ENCODE measurements at places on chromosomes 12 and 14.

- no peaks in the 10 kb centered on the region for H3K36me3 ChIP-seq
- H3K27me3 ChIP-seq: no peaks in the 10 kb centered on the region
- H3K27ac ChIP-seq: no peak overlapping the region
- no peaks in the 10 kb centered on the region for H3K4me1 ChIP-seq
- DNase-seq: no peak
These were observed 129.3 kb upstream of the SSTR1 start for GRCh38 chr14:38078393-38078792.

- no peak overlapping the region for H3K4me3 ChIP-seq
- no peaks in the 10 kb centered on the region for H3K36me3 ChIP-seq
- H3K27ac ChIP-seq: no peak overlapping the region
- DNase-seq: no peak
- peaks cover 20% of the 10 kb centered on the region for H3K4me1 ChIP-seq
These were observed 8.9 kb upstream of the MYH7 start for GRCh38 chr14:23444314-23444713.

DNA sequence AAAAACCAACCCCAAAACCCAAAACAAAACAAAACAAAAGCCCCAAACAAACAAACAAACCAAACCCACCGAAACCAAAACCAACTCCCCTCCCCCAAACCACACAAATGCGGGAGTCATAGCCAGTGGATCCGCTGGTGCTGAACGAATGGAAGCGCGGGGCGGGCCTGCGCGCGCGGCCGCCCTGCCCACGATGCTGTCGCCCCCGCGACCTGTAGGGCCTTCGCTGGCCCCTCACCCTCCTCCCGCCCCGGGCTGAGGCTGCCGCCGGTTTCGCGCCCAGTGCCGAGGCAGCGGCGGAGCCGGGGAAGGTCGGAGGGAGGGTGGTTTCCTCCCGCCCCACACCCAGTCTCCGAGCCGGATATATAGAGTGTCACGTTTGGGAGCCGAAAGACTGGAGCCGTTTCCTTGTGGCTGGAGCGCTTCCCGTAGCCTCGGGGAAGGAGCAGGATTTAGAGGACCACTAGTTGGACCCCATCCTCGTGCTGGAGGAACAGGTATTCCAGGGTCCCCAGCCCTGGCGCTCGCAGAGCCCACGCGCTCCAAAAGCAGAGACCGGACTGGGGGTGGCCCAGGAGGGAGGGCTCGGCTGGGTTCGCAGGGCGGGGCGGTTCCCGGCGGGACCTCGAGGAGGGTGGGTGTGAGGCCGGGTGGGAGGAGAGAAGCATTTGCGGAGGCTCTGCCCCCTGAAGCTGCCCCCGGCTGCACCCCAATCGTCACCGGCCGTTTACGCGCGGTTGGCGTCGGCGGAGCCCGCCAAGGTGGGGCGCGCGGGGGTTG, at the start of gene FAR2:
Gene FAR2 (plus strand): TSS at position 368 of the 780 bp plus-strand sequence. CDS start 121,172 bp downstream, outside the sequence.
- H3K4me3 ChIP-seq: peak within 1 kb of the TSS; percentile 85
- peak within 1 kb of the TSS; percentile 59 for H3K27ac ChIP-seq
- no peaks in the 10 kb centered on the region for H3K4me1 ChIP-seq
- no peaks in the 10 kb centered on the region for H3K36me3 ChIP-seq

GRCh38 chr14:68862954-68863594, 70.2 kb upstream of the ZFP36L1 start:
- H3K4me1 ChIP-seq: no peaks in the 10 kb centered on the region
- H3K4me3 ChIP-seq: no peak overlapping the region
- H3K27me3 ChIP-seq: no peaks in the 10 kb centered on the region

DNA sequence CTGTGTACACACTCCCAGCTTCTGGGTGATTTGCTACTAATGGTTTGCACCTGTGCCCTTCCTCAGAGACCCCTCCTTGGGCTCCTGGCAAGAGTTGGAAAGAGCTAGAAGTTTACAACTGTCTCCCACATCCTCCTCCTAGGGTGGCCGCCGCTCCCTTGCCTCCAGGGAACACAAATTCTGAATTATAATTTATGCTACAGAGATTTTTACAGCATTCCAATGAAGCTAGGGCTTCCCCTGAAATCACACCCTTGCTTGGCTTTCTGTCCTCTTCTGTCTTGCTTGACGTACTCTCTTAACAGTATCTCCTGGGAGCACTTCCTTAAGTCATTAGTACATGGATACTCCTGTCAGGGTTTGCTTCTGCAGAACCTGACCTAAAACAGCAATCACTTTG, 180.2 kb downstream of the KCNA5 start:
- H3K36me3 ChIP-seq: no peaks in the 10 kb centered on the region
- no peak for DNase-seq
- H3K27ac ChIP-seq: no peak overlapping the region
- H3K4me3 ChIP-seq: no peak overlapping the region
- H3K4me1 ChIP-seq: no peaks in the 10 kb centered on the region

DNA sequence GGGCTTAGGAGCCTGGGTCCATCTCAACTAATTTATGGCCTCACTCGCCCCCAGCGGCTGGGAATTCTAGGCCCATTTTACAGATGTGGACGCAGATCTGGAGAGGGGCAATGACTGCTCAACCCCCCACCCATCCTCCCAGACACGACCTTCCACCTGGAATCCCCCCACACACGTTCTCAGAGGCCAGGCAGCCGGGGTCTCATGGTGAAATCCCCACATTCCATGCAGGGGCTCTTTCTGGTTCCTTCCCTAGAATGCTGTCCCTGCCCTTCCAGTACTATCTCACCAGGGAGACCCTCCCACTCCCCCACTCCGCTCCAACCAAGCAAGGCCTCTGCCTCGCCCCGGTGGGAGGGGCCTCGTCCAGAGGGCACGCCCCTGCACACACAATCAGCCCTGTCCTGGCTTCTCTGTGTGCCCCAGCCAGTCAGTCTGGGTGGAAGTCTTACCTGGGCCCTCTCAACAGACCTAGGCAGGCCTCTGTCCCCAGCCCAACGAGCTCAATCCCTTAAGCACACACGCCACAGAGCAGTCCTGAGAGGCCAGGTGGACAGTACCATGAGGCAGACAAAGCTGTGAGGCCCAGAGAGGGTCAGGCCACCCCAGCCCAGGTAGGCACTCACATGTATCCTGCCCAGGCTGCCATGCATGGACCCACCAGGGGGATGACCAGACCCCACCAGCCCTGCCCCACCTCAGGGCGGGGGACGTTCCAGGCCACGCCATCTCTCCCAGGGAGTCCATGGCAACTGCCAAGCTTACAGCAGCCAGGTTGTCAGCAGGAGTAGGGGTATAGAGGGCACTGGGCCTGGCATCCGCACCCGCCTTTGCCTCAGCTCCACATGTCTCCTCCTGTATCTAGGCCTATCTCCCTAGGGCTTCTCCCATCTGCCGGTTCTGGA, 1.3 kb upstream of the ANKRD9 start:
- H3K27me3 ChIP-seq: no peaks in the 10 kb centered on the region
- H3K27ac ChIP-seq: peak overlapping the region; percentile 95
- DNase-seq: peak; percentile 86
- H3K36me3 ChIP-seq: no peaks in the 10 kb centered on the region
- peak overlapping the region; percentile 71 for H3K4me3 ChIP-seq

- no peak overlapping the region for H3K4me3 ChIP-seq
- H3K4me1 ChIP-seq: no peaks in the 10 kb centered on the region
- no peaks in the 10 kb centered on the region for H3K36me3 ChIP-seq
These were observed 80.8 kb downstream of the GALNT9 start for GRCh38 chr12:132248453-132249167.

DNA sequence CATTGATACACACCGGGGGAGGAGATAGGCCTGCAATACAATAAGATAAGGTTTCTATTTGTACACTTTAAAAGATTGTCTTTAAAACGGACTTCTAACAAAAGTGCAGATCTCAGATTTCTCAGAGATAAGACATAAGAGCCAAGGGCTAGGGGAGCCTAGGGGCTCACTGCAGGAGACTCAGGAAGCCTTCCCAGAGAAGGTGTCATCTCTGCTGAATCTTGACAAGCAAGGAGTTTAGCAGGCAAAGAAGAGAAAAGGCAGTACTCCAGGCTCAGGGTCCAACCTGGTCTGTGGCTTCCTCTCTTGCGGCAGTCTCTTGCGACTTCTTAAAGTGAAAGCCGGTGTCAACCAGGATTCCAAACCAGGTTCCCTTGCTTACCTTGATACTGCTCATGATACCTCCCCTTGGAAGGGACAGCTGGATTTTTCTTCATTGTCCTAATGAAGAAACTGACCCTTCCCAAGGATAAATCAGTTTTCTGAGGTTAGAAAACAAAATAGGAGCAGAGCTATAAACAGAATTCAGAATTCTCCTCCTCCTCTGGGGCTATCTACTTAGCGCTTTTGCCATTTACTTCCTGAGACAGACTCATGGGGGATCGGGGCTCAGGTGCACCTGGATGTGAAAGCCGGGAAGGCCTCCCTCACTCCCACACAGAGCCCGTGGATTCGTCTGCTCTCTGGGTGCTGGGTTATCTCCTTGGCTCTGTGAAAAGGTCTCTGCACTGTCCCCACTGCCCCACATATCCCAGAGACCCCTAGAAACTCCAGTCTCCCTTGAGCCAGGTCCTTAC, 1.7 kb upstream of the SCNN1A start:
- peaks cover 47% of the 10 kb centered on the region for H3K4me1 ChIP-seq
- peak overlapping the region; percentile 94 for H3K27ac ChIP-seq
- DNase-seq: no peak
- no peaks in the 10 kb centered on the region for H3K27me3 ChIP-seq

DNA sequence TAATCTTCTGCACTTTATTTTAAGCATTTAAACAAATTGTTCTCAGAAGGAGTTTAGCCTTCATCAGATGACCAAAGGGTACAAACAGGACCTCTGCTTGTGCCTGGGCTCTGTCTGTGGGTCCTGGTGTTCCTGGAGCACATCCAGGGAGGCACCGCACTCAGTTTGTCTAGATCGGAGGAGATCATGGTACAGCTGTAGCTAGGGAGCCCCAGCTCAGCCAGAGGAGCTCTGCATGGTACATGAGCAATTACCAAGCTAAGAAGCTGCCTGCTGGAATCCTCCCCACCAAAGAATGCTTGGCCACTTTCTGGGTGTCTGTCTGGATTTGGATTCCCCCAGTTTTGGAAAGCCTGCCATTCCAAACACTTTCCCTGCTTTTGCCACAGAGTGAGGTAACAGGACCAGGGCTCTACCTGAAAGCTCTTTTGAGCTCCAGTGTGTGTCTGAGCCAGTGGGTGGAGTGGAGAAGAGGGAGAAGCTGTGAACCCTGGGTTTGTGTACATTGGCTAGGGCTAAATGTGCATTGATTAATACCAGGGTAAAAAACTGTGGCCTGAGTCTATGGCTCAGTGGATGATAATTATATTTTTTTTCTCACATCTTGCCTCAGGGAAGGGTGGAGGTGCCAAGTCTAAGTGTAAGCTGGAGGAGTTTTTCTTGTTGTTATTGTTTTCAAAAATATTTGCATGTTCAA, 163.7 kb upstream of the IGF1 start:
- H3K4me3 ChIP-seq: no peak overlapping the region
- H3K27ac ChIP-seq: no peak overlapping the region
- no peaks in the 10 kb centered on the region for H3K36me3 ChIP-seq
- DNase-seq: no peak

GRCh38 chr12:49873361-49873934, 30.3 kb downstream of the FAIM2 start:
- H3K4me3 ChIP-seq: no peak overlapping the region
- H3K27me3 ChIP-seq: no peaks in the 10 kb centered on the region
- no peak overlapping the region for H3K27ac ChIP-seq

DNA sequence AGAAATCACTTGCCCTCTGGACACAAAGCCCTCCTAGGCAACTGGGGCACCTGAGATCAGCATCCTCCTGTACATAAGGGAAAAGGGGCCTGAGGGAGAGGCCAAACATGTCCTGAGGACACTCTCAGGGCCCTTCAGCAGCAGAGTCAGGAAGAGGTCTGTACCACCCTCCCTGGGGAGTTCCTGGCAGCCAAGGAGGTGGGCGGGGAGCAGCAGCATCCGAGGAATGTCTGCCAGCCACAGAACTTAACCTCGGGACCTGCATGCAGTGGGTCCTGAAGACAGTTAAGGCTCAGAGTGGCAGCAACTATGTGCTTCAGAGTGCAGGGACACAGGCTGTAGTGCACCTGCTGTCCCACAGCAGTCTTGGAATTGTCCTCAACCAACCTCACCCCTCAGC, 62.1 kb downstream of the SPTB start:
- DNase-seq: no peak
- H3K4me1 ChIP-seq: no peaks in the 10 kb centered on the region
- no peak overlapping the region for H3K27ac ChIP-seq
- no peak overlapping the region for H3K4me3 ChIP-seq

Measured in hepatocyte (in vitro differentiated cells).